ENCODE measurements at places on chromosomes 2 and 18. TPM values are rescaled to one million over a fixed set of nuclear protein-coding genes. Genes with fewer than 3 reads are reported as not detected.

Gene CCDC148
- total RNA-seq, result 15.7 TPM

Gene ZSWIM2
- 0.63 TPM for total RNA-seq

Gene CAVIN2
- total RNA-seq, result 2.2 TPM

Gene MLPH
- total RNA-seq, result not detected

Gene KYNU
- under 0.01 TPM for total RNA-seq

Gene RND3
- 152 TPM for total RNA-seq

Gene LIPG
- total RNA-seq, result 25.7 TPM

Gene SLC5A7
- 1.3 TPM for total RNA-seq

Gene PSMA8
- total RNA-seq, result not detected

Gene GKN2
- total RNA-seq, result not detected

Gene ZNF521
- 20.0 TPM for total RNA-seq

Gene XIRP2
- total RNA-seq, result 0.31 TPM

Gene INO80D
- 40.7 TPM for total RNA-seq

Gene FHOD3
- 84.5 TPM for total RNA-seq

Gene DTNB
- 47.0 TPM for total RNA-seq

Gene SERPINB5
- total RNA-seq, result not detected

Gene LDLRAD4
- 299 TPM for total RNA-seq

Gene PIK3C3
- total RNA-seq, result 87.3 TPM

Gene LYPD6
- 17.5 TPM for total RNA-seq

Gene CXCR1
- 0.31 TPM for total RNA-seq

Gene L3MBTL4
- total RNA-seq, result 13.1 TPM

Gene APOB
- total RNA-seq, result 0.94 TPM

Gene TCF23
- not detected for total RNA-seq

Gene INPP1
- 24.1 TPM for total RNA-seq

Gene NEU2
- total RNA-seq, result not detected

Gene MYOM1
- total RNA-seq, result 2.2 TPM

Gene POTEJ
- total RNA-seq, result not detected

Gene ABCG8
- 0.31 TPM for total RNA-seq

Gene EFR3B
- total RNA-seq, result 69.5 TPM

Gene IL1A
- not detected for total RNA-seq

Gene ASXL3
- 123 TPM for total RNA-seq
